ENCODE measurements at places on chromosomes 7 and 10.

GRCh38 chr7:30238721-30239441 is 45.5 kb upstream of the ZNRF2 start:
- peak; percentile 40 for DNase-seq

GRCh38 chr7:158247758-158248487 is 339.7 kb downstream of the PTPRN2 start:
- no peak for DNase-seq

- no peak for DNase-seq
These were observed 83.5 kb downstream of the ST7 start for GRCh38 chr7:117036836-117037235.

DNA sequence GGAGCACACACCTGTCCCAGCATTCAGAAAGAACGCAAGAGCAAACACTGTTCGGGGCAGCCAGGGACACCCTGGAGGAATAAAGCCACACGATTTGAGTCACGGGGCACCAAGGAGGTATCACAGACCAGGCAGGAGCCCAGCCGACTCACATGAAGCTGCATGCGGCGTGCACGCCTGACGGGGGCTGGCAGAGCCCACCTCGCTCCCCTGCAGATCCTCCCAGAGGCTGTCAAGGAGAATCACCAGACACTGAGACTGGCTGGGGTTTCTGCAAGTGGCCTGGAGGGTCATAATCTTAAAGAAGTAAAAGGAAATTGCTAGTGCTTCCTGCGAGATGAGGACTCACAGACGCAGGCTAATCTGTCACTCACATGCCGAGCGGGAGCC is 61.6 kb downstream of the TCERG1L start:
- DNase-seq: peak; percentile 1

DNA sequence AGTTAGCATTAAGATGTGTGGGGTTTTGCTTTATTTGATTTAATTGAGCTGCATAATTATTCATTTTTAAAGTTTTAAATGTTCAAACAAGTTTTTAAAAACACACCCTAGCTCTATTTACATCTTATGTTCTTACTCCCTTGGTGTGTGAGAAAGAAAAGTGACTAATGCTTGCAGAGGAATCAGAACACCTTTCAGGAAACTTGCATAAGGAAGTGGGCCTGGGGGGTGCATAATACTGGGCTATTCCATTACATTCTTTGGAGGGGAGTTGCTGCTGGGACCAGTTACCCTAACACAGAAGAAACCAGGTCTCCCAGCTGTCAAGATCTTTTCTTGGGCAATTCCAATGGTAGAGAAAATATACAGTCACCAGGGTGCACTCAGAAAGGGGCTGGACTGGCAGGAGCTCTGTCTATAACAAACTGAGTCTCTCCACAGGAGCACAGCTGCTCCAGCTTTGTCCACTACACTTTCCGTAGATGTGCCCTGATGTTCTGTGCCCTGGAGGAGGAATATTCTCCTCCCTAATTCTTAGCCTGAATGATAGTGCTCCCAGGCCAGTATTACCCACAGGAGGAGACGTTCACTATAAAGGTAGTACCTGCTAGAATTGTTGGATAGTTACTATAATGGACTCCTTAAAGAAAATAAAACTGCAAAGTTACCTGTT is 304.2 kb downstream of the CDC14C start:
- DNase-seq: no peak

GRCh38 chr7:55244006-55244745 is 121.0 kb upstream of the LANCL2 start:
- DNase-seq: no peak

GRCh38 chr10:33032654-33033151 is 74.7 kb upstream of the ITGB1 start:
- peak; percentile 19 for DNase-seq

GRCh38 chr10:38007991-38008390 is 2.5 kb upstream of the ZNF33A start:
- peak; percentile 13 for DNase-seq

DNA sequence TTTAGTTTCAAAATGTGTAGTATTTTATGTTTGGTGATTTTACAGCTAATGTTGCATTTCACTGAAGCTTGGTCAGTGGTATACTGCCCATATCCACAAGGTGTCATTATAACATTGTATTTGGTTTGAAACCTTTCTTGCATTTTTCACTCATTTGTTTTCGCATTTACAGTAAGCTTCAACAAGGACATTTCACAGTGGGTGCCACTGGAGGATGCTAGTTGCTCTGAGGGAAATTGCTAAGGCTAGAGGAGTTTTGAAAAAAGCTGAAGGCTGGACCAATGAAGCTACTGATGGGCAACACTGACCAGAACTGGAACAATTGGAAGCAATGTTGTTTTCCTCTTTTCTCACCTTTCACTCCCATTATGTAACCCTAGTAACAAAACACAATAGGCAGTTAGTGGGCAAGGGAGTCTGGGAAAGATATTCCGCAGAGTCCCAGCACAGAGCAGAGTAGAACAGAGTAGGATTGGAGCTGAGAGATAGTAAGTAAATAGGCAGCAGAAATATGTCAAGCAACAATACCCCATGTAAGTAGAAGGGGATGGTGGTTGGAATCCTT is 23.6 kb upstream of the SRI start:
- DNase-seq: peak; percentile 74

- peak; percentile 21 for DNase-seq
These were observed 55.8 kb upstream of the MRLN start for GRCh38 chr10:59808896-59809643.

- no peak for DNase-seq
These were observed 59.8 kb downstream of the GALNT17 start for GRCh38 chr7:71191771-71192170.

DNA sequence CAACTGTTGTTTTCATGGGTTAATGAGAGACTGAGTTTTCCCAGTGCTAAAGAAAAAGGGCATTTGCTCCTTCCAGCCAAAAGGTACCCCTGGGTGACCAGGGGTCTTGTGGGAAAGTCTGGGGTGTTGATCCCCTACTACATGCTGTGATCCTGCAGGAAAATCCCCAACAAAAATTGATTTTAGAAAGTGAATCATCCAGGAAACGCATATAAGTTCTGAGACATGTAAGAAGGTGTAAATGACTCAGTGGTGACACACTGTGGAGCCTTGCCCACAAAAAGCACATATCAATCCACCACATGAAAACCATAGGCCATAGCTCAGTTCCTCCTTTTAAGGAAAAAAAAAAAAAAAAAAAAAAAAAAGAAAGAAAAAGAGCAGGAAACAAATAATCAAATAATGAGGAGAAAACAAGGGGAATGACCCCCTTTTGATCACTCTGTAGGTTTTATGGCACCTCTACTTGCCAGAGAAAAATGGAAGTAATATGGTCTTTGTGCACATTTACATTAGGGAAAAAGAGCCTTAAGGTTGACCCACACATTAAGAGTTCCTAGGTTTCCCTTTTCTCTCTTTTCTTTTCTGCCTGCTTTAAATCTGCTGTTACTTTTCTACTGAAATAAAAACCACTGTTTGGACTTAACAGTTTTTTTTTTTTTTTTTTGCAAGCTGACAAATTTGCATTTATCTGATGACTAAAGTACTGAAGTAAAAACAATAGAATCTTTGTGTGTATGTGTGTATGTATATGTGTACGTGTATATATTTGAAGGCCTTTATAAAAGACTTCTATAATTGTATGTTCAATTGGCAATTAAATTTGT is 386.0 kb downstream of the KIF20B start:
- no peak for DNase-seq

DNA sequence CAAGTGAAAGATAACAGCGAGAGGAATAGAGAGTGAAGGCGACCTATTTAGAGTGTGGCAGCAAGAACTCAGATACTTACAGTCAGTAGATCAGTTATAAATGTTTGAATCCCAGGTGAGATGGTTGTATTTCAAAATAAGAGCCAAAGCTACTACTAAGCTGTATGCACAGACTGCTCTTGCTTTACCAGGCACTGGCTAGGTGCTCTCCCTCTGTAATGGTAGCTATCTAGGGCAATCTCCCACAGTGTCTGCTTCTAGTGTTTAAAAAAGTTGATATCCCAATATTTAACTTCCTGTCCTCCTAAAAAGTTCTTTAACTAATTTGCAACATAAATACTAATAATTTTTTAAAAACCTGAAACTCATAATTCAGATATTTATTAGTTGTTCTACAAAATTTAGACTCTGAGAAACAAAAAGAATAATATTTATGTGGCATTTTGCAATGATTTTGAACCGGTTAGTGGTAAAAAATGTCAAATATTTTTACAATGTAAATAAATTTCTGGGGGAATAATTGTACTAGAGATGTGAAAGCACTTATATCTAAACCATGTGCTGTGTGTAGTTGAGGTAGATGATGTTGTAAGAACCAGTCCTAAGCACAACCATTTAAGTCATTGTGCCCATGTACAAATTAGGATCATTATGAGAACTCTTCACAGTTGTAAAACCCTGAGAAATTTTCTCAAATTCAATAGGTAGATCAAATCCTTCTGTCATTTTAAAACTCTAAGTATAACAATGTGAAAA is 349.3 kb upstream of the SEMA3D start:
- no peak for DNase-seq

- no peak for DNase-seq
These were observed 265.4 kb upstream of the DGKB start for GRCh38 chr7:15167912-15168311.

GRCh38 chr7:38367301-38367890 is 94.0 kb upstream of the TARP start:
- no peak for DNase-seq

DNA sequence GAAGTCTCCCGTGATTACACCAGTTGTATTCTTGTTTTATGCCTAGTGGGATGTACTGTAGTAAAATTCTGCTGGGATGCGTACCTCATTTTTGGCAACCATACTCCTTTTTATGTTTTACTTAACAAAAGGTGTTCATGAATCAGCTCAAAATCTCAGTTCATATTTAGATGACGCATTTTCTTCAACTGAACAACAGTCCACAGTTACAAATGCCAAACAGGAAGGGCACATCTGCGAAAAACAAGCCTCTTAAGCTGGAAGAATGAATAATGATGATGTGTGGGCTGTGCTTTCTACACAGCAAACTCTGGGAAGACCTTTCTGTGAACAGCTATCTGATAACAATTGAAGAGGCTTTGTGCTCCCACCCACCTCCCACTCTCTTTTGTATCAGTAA is 68.4 kb upstream of the NRBF2 start:
- DNase-seq: no peak

- DNase-seq: no peak
These were observed at the start of gene SP8 for GRCh38 chr7:20786779-20787659. SP8 (minus strand) TSS chr7:20786886; CDS start chr7:20786798, 88 bp downstream.

DNA sequence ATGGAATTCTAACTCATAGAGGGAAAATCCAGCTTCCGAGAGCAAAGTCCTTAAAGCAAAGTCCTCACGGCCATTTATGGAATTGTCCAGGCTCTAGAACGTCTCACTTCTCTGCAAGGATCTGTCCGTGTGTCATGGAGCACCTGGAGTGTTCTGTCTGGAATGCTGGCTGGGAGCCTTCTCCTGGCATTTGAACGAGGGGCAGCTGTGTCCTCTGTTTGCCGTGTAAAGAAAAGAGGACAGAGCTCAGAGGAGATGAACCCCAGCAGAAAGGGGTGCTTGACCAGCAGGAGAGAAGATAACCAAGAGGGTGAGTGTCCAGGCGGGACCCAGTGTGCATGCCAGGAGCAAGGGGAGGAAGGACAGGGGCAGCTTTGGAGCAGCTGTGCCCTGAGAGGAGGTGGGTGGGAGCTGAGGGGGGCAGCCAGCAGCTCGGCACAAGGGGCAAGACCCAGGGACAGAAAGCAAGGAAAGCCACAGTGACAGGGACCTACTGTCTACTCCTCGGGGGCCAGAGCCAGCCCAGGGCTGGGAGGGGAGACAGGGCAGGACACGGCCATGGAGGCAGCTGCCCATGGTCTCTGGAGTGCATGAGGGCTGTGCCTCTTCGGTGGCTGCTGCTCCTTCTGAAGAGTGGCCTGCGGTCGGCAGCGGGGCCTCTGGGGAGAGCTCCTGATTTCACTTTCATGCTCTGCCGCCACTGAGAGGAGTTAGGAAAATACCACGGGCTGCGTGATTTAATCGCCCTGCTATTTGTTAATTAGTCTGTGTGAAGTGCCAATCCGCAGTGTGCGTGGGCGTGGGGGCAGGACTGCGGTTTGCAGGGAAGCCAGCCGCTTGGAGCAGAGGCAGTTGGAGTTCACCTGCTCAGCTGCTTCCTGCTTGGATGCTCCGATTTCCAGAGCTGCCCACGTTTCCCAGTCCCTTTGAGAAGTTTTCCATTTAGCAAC is 149.3 kb upstream of the SHH start:
- DNase-seq: no peak

- no peak for DNase-seq
These were observed 16.0 kb downstream of the MMRN2 start for GRCh38 chr10:86941426-86941825.

DNA sequence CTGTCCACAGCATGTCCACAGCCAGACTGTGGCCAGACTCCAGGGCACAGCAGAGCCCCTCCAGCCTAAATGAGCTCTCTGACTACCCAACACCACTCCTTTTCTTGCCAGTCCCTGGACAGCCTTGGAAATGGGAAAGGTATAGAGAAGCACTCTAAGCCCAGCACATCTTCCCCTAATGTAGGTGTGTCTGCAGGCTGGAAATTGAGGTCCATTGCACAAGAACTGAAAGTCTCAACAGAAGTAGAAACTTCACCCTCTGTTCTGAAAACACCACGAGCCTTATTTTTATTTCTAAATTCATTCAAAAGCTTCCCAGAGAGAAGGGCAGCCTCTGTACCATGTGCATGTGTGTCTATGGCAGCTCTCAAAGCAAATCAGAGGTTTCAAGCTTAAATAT is 3.7 kb upstream of the KCNMA1 start:
- no peak for DNase-seq

GRCh38 chr10:7942316-7942715 is 112.2 kb upstream of the GATA3 start:
- peak; percentile 75 for DNase-seq

DNA sequence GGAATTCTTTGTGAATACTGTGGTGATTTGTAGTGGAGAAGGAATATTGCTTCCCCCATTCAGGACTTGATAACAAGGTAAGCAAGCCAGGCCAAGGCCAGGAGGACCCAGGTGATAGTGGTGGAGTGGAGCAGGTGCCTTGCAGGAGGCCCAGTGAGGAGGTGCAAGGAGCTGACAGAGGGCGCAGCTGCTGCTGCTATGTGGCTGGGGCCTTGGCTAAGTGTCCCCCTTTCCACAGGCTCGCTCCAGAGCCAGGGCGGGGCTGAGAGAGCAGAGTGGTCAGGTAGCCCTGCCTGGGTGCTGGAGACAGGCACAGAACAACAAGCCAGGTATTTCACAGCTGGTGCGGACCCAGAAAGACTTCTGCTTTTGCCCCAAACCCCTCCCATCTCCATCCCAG is 162.9 kb downstream of the EGFR start:
- no peak for DNase-seq

- DNase-seq: no peak
These were observed 4.9 kb downstream of the SRRM3 start for GRCh38 chr7:76206633-76207032.

- no peak for DNase-seq
These were observed 171.4 kb downstream of the KMT2E start for GRCh38 chr7:105185290-105186010.

GRCh38 chr10:44293306-44293778 is 91.6 kb downstream of the CXCL12 start:
- no peak for DNase-seq

DNA sequence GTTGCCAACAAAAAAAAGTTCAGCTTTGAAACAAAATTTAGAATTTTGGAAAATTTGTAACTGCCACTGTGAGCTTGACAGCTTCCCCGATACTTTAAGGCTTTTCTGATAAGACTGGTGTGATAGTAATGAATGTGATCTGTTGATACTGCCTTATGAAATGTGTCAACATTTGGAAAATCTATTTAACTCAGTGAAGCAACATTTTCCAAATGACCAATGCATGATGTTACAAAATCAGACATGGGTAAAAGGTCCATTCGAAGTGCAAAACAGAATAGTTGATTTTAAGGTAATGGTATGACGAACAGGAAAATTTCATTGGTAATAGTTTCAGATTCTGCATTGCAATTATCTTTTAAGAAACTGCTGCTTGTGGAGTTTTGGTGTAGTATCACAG is 175.4 kb downstream of the SEM1 start:
- DNase-seq: no peak

Data from umbilical cord (tissue), 2 donors.